ENCODE measurements at places on chromosomes 16 and 17. TPM values are rescaled to one million over a fixed set of nuclear protein-coding genes. Genes with fewer than 3 reads are reported as not detected.

DNA sequence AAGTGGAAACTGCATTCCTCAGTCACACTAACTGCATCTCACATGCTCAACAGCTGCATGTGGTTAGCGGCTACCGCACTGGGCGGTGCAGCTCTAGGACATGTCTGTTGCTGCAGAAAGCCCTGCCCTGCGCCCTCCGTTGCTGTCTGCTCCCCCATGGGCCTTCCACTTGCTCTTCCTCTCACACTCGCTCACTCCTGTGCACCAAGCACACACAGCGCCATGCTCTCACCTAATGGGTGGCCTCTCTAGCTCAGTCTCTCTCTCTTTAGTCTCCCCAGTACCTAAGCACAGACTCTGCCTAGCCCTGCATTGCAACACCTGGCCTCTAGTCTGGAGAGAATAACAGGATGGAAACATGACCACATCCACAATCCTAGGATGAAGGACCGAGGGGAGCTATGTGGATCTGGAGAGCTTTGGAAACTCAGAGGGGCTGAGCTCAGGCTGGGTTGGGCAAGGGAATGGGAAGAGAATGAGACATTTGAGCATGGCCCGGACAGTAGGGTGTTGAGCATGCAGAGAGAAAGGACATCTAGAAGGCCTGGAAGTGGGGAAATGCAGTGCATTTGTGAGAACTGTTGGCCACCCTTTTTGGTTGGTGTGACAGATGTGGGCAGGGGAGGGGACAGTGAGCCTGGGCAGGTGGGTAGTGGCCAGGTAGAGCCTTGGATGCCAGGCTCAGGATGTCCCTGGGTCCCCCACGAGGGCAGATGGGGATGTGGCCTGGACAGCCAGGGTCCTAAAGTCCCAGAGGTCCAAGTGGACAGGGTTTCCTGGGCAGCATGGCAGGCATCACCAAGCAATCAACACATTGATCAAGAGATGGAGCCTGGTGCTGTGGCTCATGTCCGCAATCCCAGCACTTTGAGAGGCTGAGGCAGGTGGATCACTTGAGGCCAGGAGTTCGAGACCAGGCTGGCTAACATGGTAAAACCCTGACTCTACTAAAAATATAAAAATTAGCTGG lies 16.1 kb downstream of the SGCA start:
- no peak for DNase-seq

DNA sequence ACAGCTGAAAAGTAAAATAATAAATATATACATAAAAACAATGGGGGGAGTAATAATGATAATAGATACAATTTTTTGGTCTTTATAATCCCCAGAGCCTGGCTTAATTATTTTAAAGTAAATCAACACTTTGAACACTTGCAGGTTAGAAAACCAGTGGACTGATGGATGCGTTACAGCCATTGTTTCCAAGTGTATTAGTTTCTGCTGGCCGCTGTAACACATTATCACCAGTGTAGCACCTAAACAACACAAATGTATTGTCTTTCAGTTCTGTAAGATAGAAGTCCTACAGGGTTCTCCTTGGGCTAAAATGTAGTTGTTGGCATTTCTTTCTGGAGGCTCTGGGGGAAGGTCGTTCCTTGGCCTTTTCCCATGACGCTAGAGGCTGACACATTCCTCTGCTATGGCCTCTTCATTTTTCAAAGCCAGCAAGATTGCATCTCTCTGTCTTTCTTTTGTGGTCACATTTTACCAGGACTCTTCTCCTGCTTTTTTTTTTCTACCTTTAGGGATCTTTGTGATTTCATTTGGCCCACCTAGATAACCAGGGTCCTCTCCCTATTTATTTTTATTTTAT lies 116.8 kb downstream of the WWOX start:
- no peak for DNase-seq

DNA sequence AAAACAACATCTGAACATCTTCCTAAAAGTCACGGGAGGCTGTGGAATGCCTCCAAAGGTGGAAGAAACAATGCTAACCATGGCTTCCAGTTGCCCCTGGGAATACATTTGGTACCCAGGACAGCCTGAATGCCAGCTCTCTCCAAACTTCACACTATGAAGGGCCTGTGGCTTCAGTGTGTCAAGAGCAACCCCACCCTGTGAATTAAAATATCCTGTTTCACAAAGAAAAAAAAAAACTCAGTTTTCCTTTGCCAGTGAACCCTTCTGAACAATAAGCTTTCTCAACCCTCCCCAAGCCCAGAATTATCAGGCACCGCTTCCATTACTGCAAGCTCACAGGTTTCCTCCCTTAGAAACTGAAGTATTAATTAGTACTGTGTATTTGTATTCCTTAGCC lies 69.8 kb downstream of the SLC39A11 start:
- DNase-seq: no peak

DNA sequence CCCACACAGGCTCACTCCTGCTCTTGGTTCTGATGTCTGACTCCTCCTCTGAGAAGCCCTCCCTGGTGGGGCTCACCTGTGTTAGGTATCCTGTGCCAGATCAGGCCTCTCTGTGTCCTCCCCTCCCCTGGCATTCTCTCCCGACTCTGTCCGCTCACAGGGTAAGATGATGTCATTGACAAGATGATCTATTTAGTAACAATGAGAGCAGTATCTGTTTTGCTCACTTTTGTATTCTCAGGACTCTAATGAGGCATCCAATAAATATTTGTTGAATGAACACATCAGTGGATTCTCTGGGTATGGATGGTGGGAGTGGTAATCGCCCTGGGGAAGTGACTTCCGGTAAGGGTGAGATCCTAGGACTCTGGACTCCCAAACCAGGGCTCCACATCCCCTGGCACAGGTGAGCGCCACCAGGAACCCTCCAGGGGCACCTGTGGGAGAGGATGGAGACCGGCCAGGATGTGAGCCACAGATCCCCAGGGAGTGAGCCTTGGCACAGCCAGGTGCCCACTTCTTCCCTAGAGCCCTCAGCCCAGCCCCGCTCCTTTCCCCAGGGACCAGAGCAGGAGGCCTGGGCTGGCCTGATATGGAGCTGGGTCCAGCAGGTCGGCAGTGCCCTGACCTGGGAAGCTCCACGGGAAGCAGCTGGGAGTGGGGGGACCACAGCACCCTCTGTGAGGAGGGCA lies 5.4 kb upstream of the HAP1 start:
- no peak for DNase-seq

The MT3 gene
- total RNA-seq: not detected

The LPO gene
- total RNA-seq: 0.44 TPM

The BIRC5 gene
- 0.40 TPM for total RNA-seq

The KRTAP1-1 gene
- total RNA-seq: not detected

DNA sequence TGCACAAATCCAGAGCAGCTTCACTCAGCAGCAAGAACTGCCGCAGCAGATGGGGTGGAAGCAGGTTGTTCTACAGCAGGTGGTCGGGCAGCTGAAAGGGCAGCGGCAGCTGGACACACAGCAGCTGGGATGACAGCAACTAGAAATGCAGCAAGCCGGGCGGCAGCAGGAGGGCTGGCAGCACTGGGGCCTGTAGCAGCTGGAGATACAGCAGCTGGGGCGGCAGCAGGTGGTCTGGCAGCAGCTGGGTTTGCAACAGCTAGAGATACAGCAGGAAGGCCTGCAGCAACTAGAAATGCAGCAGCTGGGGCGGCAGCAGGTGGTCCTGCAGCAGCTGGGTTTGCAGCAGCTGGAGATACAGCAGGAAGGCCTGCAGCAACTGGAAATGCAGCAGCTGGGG lies 460 bp downstream of the KRTAP4-3 start:
- DNase-seq: no peak

DNA sequence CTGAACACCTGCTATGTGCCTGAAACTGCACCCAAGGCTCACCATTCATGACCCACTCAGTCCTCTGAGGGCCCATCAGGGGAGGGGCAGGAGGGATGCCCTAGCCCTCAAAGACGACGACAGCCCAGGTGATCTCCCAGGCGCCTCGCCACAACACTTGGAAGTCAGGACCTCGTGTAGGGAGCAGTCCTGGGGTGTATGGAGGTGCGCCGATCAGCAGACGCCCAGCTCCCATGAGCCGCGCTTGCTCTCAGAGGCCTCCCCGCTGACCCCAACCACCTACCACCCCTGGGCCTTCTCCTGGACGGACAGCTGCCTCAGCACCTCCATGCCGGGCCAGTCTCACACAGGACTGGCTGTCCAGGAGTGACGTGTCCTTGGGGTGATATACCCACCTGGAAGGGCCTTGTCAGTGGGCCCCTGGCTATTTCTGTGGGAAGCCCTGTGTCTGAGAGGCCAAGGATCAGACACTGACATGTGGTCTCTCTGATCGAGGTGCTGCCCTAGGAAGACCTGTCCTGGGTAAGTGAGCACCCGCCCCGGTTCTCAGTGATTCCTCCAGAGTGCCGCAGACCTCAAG lies 26.7 kb downstream of the KDM8 start:
- DNase-seq: no peak

GRCh38 chr16:73020409-73020884 lies 27.5 kb downstream of the ZFHX3 start:
- DNase-seq: no peak

The DBNDD1 gene
- 0.47 TPM for total RNA-seq

DNA sequence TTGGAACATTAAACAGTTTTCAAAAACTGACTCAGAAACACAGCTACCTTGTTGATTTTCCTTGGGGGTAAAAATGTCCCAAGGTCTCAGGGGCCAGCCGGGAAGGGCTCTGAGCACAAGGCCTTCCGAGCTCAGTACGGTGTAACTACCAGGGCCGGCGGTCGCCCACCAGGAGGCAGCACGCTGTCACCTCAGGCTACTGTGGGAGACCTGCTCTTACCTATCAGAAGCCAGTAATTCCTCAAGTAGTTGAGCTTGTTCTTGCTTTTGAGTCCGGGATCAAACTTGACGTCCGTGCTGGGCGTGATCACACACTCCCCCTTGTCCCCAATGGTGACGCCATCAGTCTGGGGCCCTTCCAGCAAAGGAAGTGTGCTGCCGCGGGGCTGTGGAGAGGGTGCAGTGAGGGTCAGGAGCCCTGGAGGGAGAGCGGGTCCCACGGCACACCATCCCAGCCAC lies 43.4 kb upstream of the ICAM2 start:
- DNase-seq: peak; percentile 60

DNA sequence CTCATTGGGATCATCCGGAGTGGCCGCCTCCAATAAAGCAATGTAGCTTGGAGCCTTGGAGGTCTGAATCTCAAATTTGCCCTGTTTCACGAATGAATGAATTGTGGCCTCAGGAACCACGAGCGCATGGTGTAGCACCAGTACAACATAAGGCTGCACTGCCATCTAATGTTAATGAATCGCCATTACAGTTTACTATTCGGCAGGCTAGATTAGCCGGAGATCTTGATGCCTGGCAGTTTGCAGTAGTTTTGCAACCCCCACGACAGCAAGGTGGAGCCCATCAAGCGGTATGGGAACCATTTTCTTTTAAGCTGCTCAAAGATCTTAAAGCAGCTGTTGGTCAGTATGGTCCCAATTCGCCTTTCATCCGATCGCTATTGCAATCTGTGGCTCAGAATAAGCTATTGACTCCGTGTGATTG lies 18.8 kb downstream of the ALOX15B start:
- DNase-seq: no peak

The KRTAP1-5 gene
- total RNA-seq: not detected

The FA2H gene
- total RNA-seq: 0.73 TPM

GRCh38 chr17:72370819-72371218 lies 250.0 kb downstream of the SOX9 start:
- no peak for DNase-seq

The IGSF6 gene
- total RNA-seq: 1.6 TPM

The RNU2-1 gene
- 3,838 TPM for total RNA-seq

The TMC7 gene
- total RNA-seq: not detected

DNA sequence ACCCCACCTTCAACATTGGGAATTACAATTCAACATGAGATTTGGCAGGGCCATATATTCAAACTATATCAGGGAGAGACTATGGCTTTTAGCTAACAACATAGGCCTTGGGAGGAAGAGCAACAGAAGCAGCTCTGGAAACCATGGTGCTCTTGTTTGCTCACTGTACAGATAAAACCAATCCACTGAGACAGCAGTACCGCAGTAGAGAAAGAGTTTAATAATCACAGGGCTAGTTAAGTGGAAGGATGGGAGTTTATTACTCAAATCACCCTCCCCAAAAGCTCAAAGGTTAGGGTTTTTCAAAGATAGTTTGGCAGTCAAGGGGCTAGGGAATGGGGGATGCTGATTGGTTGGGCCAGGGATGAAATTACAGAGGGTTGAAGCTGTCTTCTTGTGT lies 52.7 kb upstream of the CRHR1 start:
- no peak for DNase-seq

The ZNF423 gene
- not detected for total RNA-seq

- DNase-seq: no peak
These were observed 6.6 kb downstream of the C1QTNF8 start for GRCh38 chr16:1089439-1089821.

- DNase-seq: no peak
These were observed 15.0 kb downstream of the GALNS start for GRCh38 chr16:88841521-88842307.

GRCh38 chr17:37701496-37701898 lies 43.4 kb downstream of the HNF1B start:
- DNase-seq: peak; percentile 27

Data from T-helper 17 cell (primary cell).